A172 (cell line): ENCODE measurements at places on chromosomes 7 and 10. TPM values are rescaled to one million over a fixed set of nuclear protein-coding genes. Genes with fewer than 3 reads are reported as not detected.
A peak's percentile ranks its signal among the peaks of the same experiment; 100 is the strongest.

The ACSM6 gene
- 0.12 TPM in 1 of 2 replicates, not detected in the other for total RNA-seq

The HMX3 gene
- not detected in 2 replicates for total RNA-seq

The HTR5A gene
- total RNA-seq, result not detected in 2 replicates

The BAMBI gene
- total RNA-seq, result 36.2 and 43.8 TPM in 2 replicates

The SRRM3 gene
- total RNA-seq, result 12.0 and 18.5 TPM in 2 replicates

The DNAAF5 gene
- 79.0 and 95.9 TPM in 2 replicates for total RNA-seq

DNA sequence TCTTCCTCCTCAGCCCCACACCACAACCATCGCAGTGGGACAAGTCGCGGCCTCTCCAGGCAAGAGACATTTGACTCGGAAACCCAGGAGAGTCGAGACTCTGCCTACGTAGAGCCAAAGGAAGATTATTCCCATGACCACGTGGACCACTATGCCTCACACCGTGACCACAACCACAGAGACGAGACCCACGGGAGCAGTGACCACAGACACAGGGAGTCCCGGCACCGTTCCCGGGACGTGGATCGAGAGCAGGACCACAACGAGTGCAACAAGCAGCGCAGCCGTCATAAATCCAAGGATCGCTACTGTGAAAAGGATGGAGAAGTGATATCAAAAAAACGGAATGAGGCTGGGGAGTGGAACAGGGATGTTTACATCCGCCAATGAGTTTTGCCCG lies 112.1 kb downstream of the NSUN6 start:
- no peak for DNase-seq

GRCh38 chr7:107090457-107090856 lies 46.0 kb downstream of the PRKAR2B start:
- no peak for DNase-seq

DNA sequence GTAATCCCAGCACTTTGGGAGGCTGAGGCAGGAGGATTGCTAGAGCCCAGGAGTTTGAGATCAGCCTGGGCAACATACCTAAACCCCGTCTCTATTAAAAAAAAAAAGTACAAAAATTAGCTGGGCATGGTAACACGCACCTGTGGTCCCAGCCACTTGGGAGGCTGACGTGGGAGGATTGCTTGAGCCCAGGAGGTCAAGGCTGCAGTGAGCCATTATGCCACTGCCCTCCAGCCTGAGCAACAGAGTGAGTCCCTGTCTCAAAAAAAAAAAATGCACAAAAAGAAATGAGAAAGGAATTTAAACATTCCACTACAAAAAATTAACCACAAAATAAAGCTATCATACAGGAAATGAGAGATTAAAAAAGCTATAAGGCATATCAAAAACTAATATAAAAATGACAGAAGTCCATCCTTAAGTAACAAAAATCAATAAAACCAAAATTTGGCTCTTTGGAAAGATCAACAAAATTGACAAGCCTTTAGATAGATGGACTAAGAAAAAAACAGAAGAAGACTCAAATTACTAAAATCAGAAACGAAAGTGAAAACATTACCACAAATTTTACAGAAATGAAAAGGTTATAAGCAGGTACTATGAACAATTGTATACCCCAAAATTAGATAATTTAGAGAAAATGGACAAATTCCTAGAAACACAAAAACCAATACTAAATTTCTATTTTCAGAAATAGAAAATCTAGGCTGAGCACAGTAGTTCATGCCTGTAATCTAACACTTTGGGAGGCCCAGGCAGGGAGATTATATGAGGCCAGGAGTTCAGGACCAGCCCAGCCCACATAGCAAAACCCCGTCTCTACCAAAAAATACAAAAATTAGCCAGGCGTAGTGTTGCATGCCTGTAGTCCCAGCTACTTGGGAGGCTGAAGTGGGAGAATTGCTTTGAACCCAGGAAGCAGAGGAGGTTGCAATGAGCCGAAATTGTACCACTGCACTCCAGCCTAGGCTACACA lies 42.4 kb upstream of the NANOS1 start:
- DNase-seq, result no peak

DNA sequence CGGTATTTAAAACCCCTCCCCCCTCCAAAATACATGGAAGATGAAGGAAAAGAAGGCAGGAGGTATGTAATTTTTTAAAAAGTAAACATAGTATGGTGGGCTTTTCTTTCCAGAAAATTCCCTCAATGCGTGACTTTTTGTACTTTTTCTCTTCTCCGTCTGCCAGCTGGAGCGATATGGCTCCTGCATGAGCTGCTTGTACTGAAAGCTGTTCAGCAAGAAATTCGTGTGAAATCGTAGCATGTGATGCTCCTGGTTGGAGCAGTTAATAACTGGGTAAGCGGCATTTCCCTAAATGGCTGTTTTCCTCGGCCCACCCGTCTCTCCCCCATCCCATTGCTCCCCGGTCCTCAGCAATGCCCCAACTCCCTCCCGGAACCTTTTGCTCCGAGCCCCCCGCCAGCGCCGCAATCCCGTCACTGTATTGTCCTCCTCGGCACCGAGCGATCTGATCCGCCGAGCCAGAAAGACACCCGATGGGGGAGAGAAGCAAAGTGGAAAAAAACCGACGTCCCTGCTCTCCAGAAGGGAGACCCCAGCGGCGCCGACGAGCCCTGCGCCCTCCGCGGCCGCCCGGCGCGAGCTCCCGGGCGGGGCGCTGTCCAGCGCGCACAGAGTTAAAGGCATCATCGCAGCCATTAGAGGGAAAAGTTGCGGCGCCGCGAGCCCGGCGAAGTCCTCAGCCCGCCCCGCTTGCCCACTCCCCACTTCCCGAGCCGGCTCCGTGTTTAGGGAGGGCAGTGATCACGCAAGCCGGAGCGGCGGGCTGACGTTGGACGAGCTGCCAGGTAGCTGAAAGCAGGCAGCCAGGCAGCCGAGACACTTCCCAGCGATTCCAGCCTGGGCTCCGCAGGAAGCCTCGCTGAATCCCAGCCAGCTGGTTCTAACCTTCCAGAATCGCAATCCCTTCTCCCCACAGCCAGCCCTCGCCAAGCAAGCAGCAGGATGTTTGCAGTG lies at the start of gene VSTM2A:
VSTM2A (plus strand) TSS at position 707 of the 957 bp plus-strand sequence. CDS start 356 bp downstream, outside the sequence.
- no peak for DNase-seq

DNA sequence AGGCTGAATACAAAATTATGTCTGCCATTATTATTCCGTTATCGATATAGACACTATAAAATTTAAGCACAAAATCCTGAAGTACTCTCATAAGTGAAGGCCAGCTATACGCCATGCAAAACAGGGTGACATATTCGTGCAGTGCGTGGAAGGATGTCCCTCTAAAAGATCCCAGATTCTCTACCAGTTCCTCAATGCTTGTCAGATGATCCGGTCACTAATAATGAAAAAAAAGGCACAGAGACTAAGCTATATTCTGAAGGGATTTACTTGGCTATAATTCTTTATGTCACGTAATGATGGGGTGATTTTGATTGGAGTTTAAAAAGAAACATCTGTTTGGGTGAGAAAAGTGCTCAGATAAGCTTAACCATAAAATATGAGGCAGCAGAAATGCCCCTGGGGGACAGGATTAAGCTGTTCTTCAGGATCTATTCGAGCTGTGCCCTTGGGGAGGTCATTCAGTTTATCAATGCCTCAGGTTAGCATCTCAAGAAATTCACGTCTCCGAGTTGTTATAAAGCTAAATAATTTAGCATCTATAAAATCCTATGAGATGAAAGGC lies 229.7 kb upstream of the PITRM1 start:
- no peak for DNase-seq

DNA sequence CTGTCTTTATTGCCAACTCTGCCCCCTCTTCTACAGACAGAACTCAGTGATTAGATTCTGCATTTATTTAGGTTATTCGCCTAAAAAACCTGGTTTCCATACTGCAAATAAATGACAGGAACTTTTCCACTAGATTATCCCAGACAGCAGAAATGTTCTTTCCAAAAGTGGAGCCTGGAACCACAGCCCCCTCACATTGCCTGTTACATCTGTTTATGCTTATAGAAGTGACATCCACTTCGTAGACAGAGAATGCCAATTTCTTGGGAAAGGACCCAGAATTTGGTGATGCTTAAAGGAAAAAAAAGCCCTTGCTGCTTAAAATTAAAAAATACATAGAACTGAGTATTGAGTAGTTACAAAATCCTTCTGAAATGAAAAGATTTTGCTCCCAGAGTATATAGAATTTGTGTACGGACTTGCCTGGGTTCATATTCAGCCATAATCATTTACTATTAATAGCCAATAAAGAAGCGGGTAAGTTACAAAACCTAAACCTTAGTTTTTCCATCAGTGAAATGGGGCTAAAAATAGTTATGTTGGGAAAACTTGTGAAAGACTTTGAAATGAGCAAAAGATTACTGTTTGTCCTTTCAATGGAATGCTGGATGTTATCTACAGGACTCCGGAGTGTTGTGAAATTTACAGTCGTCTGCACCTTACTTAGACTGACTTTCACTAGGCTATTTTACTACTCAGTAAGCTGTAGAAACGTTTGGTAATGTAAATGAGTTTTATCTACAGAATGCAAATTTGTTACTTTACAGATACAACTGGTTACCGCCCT lies 1.1 kb upstream of the PPP1R9A start:
- no peak for DNase-seq

DNA sequence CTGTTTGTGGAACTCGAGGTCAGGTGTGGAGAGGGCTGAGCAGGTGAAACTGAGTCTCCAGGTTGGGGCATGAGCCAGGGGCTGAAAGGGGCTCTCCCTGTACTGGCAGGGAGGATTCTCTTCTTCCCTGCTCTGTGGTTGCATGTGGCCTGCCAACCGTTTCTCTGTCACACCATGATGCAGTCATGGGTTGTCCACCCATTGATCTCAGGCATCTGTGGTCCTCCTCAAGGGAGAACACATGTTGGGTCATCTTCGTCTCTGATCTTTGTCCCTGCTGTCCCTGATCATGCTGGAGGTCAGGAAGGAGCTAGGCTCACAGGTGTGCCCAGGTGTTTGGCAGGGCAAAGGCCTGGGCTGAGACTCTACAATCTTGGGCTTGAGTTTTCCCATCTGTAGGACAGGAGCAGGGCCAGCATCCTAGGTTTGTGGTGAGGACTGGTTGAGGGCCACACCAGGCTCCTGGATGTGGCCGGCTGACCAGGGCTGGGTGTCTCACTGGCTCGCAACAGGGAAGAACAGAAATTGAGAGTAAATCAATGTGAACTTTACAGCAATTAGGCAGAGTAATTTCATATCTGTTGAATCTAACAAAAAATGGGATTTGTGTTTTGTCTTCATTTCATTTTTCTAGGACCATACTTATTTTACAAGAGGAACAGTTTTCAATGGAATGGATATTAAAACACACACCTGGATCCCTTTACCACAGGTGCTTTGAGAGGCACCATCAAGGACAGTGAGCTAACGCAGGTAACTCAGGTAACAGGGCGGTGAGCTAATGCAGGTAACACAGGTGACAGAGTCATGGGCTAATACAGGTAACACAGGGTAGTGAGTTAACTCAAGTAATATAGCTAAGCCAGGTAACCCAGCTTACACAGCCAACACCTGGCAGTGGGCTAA lies 58.5 kb upstream of the IGFBP3 start:
- no peak for DNase-seq

GRCh38 chr7:107463139-107464078 lies 6.4 kb upstream of the GPR22 start:
- peak; percentile 70 for DNase-seq

DNA sequence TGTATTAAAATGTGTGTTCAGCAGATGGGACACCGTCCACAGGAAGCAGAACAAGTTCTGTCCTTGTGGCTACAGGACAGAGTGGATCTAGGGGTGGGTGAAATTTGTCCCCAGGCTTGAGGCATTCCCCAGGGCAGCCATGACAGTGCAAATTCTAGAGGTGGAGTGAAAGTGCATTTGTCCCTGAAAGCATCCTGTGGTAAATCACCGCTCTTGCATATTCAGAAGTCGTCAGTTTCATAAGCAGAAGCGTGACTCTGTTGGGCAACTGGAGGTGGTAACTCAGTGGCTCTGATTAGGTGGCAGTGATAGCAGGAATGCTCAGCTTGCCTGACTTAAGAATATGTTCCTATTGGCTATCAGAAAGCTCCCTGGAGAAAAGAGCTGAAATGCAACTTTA lies 96.6 kb downstream of the SNX10 start:
- DNase-seq, result no peak

DNA sequence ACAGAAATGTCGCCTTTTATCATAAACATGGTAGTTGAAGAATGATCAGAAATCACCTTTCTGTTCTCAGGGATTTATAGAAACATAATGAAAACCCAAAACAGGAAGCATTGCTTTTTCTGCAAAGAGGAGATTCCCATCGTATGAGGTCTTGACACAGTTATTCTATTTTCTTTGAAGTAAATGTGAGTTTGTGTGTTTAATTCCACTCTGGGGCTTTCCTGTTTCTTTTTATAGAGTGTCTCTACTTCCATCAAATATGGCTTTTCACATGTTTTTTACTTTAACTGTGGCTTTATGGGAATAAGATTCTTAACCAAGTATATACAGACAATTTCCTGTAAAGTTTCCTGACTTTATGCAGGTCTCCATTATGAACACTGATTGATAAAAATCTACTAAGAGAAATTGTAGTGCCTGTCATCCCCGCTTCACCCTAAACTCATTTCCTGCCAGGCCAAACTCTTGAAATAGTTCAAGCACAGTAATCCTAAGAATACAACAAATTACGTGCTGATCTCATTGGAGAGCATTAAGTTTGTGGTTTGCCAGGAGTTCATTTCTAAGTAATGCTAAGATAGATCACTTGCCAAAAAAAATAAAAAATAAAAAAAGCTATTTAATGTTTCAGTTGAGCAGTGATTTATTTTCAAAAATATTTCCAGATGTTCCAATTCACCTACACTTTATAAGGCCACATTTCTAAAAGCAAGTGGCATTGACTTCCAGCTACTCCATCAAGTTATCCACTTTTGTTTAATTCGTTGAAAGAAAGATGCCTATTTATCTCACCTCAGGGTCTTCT lies 52.2 kb upstream of the SEC61G start:
- DNase-seq, result peak; percentile 81

DNA sequence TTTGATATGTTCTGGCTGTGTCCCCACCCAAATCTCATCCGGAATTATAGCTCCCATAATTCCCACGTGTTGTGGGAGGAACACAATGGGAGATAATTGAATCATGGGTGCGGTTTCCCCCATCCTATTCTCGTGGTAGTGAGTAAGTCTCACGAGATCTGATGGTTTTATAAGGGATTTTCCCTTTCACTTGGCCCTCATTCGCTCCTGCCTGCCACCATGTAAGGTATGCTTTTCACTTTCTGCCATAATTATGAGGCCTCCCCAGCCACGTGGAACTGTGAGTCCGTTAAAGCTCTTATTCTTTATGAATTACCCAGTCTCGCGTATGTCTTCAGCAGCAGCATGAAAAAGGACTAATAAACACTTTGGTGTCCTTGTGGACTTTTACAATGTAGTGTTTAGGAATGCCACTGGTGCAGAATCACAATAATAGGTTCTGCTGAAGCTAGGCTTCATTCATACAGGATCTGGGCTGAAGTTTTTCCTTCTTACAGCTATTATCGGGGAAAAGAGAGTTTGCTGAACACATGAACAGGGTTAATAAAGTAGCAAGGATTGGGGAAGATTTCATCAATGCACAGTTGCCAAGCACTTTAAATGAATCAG lies 74.3 kb downstream of the CPED1 start:
- DNase-seq, result peak; percentile 30

GRCh38 chr10:34960983-34961382 lies 129.2 kb downstream of the CUL2 start:
- no peak for DNase-seq

- DNase-seq, result no peak
Observed at GRCh38 chr7:125661677-125662076, 732.1 kb upstream of the POT1 start.
